GM23338 (cell line): ENCODE measurements at places on chromosomes 16 and 17.

DNA sequence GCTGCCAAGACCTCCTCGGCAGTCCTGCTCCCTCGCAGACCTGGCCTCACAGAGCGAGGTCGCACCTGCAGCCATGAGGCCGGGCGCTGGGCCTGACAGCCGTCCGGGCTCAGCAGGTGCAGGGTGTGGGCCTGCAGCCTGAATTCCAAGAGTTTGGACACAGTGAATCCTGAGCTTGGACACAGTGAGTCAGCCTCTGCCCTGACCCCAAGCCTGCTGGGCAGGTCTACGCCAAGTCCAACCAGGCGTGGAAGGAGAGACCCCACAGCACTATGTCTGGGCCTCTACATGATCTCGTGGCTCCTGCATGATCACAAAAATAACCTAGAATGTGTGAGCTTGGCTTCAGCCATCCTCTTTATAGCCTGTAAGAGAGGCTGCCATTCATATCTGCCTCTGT, 121.0 kb downstream of the C16orf95 start:
- no peak for DNase-seq

DNA sequence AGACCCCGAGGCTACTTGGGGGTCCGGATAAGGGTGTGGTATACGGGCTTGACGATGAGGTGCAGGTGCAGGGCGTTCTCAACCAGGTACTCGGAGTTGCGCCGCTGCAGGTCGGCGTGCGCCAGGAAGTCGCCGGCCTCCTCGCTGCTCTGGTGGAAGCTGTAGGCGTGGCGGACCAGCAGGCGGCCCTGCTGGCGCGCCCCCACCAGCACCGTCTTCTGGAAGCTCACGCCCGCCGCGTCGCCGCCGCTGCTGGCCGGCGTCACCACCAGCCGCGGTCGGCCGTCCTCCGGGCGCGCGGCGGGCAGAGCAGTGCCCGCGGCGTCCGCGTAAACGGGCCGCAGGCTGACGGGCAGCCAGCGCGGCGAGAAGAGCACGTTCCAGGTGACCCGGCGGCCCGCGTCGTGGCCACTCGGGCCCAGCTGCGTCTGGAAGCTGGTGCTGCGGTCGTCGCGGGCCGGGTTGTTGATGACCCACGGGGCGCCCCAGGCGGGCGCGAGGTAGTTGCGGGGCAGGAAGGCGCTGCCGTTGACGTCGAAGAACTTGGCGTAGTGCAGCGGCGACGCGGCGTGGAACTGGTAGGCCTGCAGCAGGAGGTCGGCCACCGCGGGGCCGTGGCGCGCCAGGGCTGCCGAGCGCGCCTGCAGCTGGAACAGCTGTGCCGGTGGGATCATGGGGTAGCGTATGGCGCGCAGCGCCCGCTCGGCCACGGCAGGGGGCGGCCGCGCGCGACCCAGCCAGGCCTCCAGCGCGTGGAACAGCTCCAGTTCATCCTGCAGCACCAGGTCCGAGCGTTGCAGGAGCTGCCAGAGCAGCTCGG, 4.8 kb downstream of the BTBD17 start:
- DNase-seq, result peak; percentile 78

DNA sequence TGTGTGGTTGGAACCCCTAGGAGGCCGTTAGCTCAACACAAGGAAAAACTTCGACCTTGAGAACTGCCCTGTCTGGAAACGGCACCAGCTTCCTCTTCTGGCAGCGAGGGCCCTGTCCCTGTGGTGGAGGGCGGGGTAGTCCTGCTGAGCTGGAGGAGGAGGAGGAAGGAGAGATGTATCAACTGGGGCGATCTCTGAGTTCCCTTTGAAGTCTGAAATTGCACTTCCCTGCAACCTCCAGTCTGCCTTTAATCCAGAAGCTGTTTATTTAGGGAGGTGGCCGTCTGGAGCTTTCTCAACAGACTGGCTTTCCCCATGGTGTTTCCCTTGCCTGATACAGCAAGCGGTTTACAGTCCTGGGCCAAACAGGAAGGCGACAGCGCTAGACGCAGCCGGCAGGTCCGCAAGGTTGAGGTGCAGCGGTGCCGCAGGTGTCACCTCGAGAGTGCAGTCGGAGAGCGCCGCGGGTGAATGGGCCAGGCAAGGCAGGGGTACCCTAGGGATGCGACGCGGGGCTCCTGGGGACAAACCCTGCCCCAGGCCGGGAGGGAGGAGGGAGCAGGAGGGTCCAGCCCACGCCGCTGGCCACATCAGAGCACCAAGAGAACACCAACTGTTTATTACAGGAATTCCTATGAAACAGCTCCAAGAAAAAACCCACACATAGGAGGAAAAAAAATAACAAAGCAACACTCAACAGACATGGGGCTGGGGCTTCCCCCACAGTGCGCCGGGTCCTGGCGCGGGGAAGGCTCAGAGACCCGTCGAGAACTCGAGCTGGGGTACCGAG, 11.4 kb upstream of the MRPS23 start:
- peak; percentile 75 for DNase-seq

DNA sequence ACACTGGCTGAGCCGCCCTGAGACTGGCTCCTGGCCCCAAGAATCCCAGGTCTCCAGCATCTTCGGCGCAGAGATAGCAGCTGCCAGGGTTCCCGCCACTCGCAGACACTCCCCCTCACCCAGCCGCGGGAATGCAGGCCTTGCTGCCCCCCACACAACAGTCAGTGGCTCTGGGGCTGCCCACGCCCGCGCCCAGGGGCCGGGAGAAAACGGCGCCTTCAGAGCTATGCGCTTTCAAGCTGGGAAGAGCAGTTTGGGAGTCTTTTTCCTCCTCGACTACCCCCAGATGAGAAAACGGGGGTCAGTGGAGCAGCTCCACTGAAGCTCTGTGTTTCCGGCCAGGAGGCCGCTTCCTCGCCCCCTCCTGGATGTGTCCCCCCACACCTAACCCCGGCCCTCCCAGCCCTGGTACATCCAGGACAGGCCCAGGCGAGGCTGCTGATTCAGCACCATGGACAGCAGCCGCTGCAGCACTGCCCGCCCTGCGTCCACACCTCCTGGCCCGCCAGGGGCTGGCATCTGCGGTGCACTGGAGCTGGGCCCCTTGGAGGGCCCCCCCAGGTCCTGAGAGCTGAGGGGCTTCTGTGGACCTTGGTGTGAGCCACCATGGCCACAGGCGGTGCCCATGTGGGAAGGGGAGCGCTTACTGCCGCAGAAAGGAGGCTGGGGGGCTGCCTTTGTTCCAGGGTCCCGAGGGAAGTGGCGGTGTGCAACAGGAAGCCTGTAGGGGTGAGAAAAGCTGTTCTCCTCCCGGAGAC, 35.7 kb downstream of the CACNA1H start:
- peak; percentile 78 for DNase-seq

- peak; percentile 59 for DNase-seq
Measured at GRCh38 chr17:31696184-31696602, 162.9 kb downstream of the COPRS start.

DNA sequence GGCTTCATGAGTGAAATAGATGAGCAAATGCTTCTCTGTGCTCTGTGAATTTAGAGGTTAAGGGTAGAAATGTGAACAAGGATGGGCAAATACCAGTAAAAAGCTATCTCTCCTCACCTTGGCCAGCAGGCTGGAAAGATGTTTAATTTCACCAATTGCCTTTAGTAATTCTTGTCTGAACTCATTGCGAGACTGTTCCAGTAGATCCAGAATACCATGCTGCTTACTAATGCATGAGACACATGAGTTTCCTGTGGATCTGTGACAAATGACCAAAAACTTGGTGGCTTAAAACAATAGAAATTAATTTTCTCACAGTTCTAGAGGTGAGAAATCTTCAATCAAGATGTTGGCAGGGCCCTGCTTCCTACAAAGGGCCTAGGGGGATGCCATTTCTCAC, 9.3 kb upstream of the ZNF624 start:
- DNase-seq, result no peak

DNA sequence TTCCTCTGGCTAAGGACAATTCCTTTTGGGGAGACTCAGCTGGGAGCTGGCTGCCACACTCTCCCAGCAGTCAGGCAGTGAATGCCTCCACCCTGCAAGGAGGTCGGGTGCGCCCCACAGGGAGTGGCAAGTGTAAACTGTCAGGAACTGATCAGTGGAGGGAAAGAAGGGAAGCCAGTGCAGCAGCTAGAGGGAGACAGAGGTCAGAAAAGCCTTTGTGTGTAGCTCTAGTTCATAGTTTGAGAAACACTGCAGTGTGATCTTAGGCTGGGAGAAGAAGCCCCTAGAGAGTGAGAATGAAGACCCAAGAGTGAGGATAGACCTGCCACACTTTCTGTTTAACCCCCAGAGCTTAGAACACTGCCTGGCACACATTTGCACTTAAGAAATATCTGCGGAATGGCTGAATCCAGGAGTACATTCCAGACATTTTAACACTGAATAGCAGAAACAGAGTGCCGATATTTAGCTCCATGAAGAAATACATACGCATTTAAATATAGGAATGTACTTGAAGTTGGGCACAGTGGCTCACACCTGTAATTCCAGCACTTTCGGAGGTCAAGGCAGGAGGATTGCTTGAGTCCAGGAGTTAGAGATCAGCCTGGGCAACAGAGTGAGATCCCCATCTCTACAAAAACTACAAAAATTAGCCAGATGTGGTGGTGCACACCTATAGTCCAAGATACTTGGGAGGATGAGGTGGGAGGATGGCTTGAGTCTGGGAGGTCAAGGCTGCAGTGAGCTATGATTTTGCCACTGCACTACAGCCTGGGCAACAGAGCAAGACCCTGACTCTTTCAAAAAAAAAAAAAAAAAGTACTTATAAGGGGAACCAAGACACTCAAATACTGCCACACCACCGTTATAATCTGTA, 11.1 kb upstream of the SLC5A11 start:
- peak; percentile 73 for DNase-seq

DNA sequence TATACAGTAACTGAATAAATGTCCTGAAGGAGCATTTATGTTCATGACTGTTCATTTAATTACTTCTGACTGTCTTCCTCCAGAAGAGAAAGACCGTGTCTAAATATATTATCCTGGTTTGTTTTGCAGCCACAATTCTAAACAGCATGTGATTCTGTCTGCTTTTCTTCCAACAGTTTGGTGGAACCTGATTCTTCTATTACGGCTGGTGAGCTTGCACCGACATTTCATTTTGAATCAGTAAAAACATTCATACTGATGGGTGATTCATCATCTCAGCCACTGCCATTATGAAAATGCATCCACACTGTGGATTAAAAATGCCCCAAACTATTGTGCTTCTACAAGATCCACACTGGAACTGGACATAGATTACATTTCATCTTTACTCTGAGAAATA, 16.9 kb downstream of the KNOP1 start:
- no peak for DNase-seq

- DNase-seq, result no peak
Measured at GRCh38 chr16:35745191-35745590, 2285.8 kb downstream of the TP53TG3F start.

GRCh38 chr17:72176951-72177660, 56.3 kb downstream of the SOX9 start:
- DNase-seq, result peak; percentile 35

DNA sequence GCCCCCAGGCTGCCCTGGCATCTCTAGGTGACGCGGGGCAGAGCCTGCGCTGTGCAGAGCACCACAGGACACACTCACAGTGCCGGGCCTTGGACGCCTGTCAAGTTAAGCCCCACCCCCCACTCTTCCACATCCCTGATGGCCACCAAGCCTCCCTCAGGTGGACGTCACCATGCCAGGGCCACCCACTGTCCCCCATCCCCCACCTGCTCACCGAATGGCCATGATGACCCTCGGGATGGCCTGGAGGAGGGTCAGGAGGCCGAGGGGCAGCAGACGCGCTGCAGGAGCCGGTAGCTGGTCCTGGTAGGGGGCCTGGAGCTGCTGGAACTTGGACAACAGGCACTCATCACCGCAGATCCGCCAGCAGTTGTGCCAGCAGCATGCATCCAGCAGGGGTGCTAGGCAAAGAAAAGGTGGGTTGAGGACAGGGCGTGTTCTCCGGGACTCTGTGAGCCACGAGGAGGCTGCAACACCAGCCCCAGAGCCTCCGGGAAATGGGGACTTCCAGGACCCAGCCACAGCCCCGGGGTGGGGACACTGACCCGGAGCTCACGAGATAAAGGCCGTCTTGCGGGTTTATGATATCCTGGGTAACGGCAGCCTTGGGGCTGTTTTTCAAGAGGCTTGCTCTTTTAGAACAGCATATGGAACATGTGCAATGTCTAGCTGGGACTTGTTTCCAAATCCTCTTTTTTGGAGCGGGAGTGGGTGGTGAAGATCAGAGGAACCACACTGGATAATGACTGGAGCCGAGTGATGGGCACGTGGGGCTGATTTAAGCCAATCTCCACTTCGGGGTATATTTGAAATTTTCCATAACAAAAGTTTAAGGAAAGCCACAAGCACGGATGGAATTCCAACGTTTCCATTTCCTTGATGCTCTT, 11.4 kb downstream of the C16orf95 start:
- peak; percentile 56 for DNase-seq

GRCh38 chr17:73783945-73784603, 139.8 kb upstream of the SDK2 start:
- no peak for DNase-seq

DNA sequence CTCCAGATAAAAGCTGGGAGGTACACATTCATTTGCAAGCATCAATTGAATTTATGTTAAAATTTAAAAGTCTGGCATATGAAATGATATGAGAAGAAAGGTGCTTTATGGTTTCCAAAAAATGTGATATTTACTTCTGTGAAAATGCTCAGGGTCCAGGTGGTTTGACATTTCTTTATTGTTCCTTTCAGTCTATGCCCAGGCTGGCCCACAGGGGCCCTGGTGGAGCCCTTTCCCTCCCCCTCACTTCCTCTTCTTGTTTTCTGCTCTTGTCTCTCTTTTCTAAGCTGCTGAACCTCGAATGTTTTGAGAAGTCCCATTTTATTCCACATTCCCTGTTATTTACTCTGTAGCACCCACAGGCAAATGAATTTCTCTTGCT, 127.8 kb downstream of the HS3ST3B1 start:
- DNase-seq, result no peak

GRCh38 chr17:31374503-31374902, 17.0 kb upstream of the RAB11FIP4 start:
- DNase-seq, result no peak

DNA sequence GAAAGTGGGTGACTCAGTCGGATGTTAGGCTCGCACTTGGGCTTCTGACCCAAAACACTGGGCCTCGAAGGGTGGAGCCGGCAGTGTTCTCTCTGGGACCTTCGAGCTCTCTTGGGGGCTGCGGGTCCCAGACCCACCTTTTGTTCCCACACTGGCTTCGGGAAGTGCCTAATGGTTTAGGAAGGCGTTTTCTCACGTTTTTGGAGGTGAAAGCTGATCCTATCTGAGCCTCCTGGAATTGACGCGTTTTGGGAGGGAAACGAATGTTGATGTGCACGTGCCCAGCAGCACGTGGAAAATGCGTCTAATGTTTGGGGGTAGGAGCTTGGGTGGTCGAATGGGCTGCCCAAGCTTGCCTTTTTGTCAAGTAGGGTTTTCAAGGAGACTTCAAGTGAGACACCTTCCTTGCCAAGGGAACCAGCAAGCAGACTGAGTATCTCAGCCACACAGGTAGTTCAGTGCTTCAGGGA, 666 bp downstream of the HGS start:
- DNase-seq, result peak; percentile 46

DNA sequence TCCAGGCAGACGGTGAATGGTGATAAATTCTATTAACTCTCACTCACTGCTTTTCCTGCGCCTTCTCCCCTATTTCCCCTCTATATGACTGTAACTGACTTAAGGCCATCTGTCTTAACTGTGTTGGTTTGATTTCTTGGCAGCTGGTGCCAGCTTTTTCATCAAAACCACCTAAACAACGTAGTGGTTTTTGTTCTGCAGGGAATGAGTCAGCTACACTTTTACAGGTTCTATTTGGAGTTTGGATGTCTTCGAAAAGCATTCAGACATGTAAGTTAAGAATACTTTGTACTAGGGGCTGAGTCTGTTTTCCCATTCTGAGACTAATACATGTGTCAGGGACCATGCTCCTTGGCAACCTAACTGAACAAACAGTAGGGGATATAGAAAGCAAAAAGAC, 8.5 kb downstream of the REXO5 start:
- no peak for DNase-seq
